ENCODE measurements at places on chromosomes 12 and 14.

DNA sequence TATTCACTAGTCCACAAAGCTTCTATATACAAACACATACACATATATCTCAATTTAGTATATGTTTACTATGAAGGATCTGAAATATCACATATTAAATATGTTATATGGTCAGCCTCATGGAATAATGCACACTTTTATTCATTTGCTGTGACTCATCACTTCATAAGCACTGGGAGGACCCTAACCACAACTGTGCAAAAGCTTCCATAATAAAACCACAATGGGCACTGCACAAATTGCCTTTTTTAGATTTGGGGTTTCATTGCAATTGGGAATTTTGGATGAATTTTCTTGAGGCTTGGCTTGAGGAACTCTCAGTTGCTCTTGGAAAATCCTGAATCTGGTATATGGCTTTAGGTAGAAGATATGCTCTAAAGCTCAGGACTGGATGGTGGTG, 399.4 kb downstream of the C12orf75 start:
- no peak overlapping the region for H3K4me3 ChIP-seq
- peaks cover 6% of the 10 kb centered on the region for H3K27me3 ChIP-seq
- DNase-seq, result no peak

- H3K4me3 ChIP-seq, result no peak overlapping the region
- H3K27me3 ChIP-seq, result no peaks in the 10 kb centered on the region
- no peak for DNase-seq
- H3K27ac ChIP-seq, result no peak overlapping the region
- H3K4me1 ChIP-seq, result no peaks in the 10 kb centered on the region
Measured at GRCh38 chr12:106063826-106064720, 74.7 kb downstream of the NUAK1 start.

- no peaks in the 10 kb centered on the region for H3K36me3 ChIP-seq
- H3K4me1 ChIP-seq, result peaks cover 48% of the 10 kb centered on the region
- no peak overlapping the region for H3K27ac ChIP-seq
- no peak overlapping the region for H3K4me3 ChIP-seq
- DNase-seq, result peak; percentile 47
- no peaks in the 10 kb centered on the region for H3K27me3 ChIP-seq
Measured at GRCh38 chr12:26874501-26875296, 41.7 kb upstream of the ITPR2 start.

DNA sequence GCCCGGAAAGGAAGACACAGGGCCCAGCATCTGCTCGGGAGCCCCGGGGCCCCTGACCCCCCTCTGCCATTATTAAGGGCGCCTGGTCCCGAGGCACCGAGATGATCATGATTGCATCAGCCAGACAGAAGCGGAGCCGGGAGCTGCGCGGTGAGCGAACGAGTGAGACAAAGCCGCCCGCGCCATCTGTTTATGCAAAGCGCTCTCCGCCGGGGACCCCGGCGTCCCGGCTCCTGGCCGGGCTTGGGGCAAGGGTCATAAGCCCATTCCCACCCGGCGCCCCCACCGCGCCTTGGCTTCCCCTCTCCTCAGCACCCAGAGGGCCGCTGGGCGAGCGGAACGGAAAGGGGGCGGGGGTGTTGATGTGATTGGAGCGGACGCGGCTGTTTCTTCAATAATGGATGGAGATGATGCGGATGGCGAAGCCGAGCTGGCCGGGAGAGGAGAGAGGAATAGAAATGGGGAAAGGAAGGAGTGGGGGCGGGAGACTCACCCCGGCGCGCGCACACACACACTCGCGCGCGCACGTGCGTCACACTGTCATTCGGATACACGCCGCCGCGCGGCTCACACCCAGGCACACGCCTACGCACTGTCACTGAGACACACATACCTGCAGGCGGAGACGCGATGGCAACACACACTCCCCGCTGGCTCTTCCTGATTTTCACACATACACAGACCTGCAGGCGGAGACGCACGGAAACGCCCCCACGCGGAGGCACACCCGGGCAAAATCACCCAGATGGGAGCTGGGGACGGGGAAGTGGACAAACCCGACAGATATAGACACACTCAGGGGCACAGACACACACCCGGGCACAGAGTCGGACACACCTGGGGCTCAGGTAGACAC, 10.7 kb downstream of the STAC3 start:
- peaks cover 79% of the 10 kb centered on the region for H3K27me3 ChIP-seq
- peak; percentile 79 for DNase-seq
- H3K27ac ChIP-seq, result no peak overlapping the region
- H3K36me3 ChIP-seq, result peaks cover 4% of the 10 kb centered on the region
- peaks cover 75% of the 10 kb centered on the region for H3K4me1 ChIP-seq

DNA sequence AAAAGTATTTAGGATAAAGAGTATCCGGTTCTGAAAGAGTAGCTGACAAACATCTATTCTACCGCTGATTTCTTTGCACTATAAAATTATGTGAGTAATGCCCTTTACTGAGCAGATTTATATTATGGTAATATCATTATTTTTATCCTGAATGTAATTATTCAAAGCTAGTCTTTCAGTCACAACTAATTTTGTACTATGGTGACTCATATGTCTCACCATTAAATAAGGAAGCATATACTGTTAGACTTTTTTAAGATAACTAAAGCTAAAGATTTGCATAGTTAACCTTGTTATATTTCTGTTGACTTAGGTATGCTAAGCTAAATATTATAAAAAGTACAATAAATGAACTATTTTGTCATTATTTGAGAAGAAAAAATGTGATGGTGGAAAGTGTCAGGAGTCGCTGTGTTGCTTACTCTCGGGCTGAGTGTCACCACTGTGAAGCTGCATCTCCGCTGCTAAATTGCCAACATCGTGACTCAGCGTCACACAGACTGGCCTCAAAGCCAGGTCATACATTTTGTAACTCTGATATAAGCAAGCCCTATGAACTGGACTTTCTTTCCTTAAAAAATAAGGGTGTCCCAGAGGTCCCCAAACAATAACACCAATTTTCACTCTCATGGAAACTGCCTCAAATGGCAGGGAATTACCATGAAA, 69.1 kb upstream of the SSTR1 start:
- no peaks in the 10 kb centered on the region for H3K4me1 ChIP-seq
- no peak for DNase-seq
- no peak overlapping the region for H3K27ac ChIP-seq
- H3K4me3 ChIP-seq, result no peak overlapping the region
- H3K27me3 ChIP-seq, result no peaks in the 10 kb centered on the region

DNA sequence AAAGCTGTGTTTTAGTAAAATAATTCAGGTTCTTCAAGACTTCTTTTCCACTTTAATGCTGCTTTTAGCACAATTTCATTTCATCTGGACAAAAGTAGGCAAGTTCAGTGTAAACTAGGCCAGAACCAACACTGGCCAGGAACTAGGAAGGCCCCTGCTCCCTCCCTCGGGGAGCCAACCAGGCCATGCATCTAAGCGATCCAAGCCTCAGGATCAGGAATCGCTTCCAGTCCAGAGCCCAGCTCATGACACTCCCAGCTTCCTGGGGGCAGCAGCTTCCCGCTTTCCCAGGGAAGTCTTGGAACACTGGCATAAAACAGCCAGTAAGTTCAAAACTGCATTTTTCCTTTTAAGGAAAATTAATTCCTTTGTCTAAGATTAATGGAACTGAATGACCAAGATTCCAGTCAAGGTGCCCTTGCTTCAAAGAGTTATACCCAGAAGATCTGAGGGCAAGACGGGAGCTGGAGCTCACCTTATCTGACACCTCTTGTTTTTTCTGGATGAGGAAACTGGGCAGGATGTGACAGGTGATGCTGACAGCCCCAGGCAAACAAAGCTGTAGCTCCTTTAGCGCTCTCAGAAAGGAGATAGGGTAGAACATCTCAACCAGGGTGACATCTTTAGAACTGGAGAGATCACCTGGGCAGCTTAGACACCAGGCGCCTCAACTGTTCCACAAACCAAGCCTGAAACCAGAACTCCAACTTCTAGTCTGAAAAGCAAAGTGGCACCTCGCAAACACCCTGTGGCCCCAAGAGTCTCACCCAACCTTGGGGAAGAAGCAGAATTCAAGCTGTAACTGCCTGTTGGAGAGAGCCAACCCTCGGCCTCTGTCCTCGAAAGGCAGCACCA, 61.4 kb upstream of the PNMA1 start:
- no peak overlapping the region for H3K27ac ChIP-seq
- peaks cover 46% of the 10 kb centered on the region for H3K4me1 ChIP-seq
- no peak for DNase-seq
- no peak overlapping the region for H3K4me3 ChIP-seq
- no peaks in the 10 kb centered on the region for H3K27me3 ChIP-seq

DNA sequence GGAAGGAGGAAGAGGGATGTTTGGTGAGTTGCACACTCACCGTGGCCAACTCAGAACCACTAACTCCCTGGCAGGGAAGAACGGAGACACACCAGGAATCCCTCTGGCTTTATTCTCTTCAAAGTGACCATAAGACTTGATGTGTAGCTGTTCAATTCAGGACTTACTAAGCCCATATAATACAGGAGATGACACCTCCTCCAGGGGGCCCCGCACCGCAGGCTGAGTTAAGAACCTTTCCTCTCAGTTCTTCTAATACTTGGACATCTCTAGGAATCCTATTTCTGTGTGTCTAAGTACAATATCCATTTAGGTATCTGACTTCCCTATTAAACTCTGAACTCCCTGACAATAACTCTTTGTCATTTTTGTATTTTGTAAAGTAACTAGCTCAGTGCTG, 49.5 kb downstream of the DCAF4 start:
- no peak for DNase-seq
- H3K4me3 ChIP-seq, result no peak overlapping the region
- H3K27ac ChIP-seq, result no peak overlapping the region

DNA sequence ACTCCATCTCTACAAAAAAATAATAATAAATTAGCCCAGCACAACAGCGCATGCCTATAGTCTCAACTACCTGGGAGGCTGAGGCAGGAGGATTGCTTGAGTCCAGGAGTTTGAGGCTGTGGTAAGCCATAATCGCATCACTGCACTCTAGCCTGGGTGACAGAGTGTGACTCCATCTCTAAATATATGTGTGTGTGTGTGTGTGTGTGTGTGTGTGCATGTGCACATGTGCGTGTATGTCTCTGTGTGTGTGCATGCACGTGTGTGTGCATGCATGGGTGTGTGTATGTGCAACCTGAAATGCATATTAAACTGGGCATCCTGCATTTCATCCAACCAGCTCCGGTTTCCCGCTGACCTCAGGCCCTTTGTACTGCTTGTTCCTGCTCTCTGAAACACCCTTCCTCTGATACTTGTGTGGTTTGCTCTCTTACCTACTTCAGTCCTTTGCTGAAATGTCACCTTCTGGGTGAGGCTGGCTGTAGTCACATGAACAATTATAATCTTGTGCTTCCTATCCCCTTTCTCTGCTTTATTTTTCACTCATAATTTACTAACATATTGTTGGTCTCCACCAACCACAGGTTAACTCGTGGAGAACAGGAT, 46.9 kb downstream of the PHLDA1 start:
- no peaks in the 10 kb centered on the region for H3K36me3 ChIP-seq
- no peak for DNase-seq
- H3K27me3 ChIP-seq, result no peaks in the 10 kb centered on the region
- H3K4me1 ChIP-seq, result peaks cover 9% of the 10 kb centered on the region
- H3K27ac ChIP-seq, result no peak overlapping the region

- DNase-seq, result no peak
- peaks cover 8% of the 10 kb centered on the region for H3K4me1 ChIP-seq
- H3K27me3 ChIP-seq, result no peaks in the 10 kb centered on the region
- no peaks in the 10 kb centered on the region for H3K36me3 ChIP-seq
- no peak overlapping the region for H3K4me3 ChIP-seq
Measured at GRCh38 chr12:13062669-13063068, 18.5 kb downstream of the FAM234B start.

DNA sequence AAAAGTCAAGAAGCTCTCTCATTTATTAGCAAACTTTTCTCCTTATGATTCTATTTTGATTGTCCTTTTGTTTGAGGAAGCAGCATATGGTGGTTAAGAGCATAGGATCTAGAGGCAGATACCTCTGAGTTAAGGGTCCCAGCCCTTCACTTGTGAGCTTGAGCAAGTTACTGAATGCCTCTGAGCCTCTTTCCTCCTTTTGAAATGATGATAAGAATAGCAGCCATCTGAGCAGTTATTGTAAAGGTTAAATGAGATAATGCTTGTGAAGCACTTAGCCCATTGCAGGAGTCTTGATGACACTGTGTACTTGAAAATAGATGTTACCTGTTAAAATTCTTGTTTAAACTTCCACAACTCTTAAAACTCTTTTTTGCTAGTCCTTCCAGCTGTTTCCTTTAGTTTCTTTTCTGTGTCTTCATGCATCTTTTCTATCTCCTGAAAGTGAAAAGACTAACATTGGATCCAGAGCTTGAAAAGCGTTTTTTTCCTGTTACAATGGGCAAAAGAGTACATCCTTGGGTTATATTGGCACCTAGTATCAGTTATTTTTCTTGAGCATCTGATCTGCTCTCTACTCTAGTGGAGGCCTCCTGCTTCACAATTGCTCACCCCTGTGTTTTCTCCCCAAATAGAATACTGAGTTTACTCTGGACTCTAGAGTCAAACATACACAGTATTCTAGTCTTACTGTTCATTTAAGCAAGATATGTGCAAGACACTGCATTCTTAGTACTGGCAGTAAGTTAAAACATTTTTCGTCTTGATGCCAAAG, 3.1 kb downstream of the HIF1A start:
- no peak for DNase-seq
- H3K27ac ChIP-seq, result no peak overlapping the region
- H3K4me1 ChIP-seq, result peaks cover 19% of the 10 kb centered on the region
- peak overlapping the region; percentile 68 for H3K4me3 ChIP-seq
- no peaks in the 10 kb centered on the region for H3K27me3 ChIP-seq

GRCh38 chr12:83335748-83336147, 649.0 kb downstream of the TMTC2 start:
- H3K27ac ChIP-seq, result no peak overlapping the region
- no peak overlapping the region for H3K4me3 ChIP-seq
- DNase-seq, result no peak
- no peaks in the 10 kb centered on the region for H3K4me1 ChIP-seq

GRCh38 chr12:25384038-25384892, 133.5 kb upstream of the KRAS start:
- no peaks in the 10 kb centered on the region for H3K27me3 ChIP-seq
- no peak for DNase-seq
- no peak overlapping the region for H3K4me3 ChIP-seq
- no peak overlapping the region for H3K27ac ChIP-seq

- H3K4me3 ChIP-seq, result no peak overlapping the region
- H3K36me3 ChIP-seq, result no peaks in the 10 kb centered on the region
- H3K4me1 ChIP-seq, result peaks cover 14% of the 10 kb centered on the region
- H3K27ac ChIP-seq, result no peak overlapping the region
- peaks cover 84% of the 10 kb centered on the region for H3K27me3 ChIP-seq
Measured at GRCh38 chr14:103279142-103280025, 54.7 kb upstream of the EIF5 start.

DNA sequence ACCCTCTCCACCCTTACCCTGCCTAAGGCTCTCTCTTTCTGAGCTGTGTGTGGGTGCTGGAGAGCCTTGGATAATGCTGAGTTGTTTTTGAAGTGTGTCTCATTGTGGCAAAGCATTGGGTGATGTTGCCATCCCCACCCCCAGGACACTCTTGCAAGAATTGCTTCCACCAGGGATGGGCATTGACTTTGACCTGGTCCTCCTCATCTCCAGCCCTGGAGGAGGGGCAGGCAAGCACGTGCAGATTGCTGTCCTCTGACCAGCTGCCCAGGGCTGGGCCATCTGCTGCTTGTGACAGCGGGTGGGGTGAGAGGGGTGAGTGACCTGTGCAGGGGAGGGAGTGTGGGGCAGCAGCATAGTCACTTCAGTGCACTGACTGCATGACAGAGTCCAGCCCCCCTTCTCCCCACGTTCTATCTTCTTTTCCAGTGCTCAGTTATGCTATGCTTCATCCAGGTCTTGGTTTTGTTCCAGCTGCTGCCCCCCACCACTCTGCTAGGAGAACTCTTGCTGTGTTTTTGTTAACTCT, 26.2 kb downstream of the SUSD6 start:
- peaks cover 68% of the 10 kb centered on the region for H3K4me1 ChIP-seq
- H3K27ac ChIP-seq, result peak overlapping the region; percentile 76
- no peak for DNase-seq
- H3K4me3 ChIP-seq, result no peak overlapping the region
- no peaks in the 10 kb centered on the region for H3K36me3 ChIP-seq
- H3K27me3 ChIP-seq, result no peaks in the 10 kb centered on the region
